ENCODE measurements at places on chromosomes 12 and 14.

DNA sequence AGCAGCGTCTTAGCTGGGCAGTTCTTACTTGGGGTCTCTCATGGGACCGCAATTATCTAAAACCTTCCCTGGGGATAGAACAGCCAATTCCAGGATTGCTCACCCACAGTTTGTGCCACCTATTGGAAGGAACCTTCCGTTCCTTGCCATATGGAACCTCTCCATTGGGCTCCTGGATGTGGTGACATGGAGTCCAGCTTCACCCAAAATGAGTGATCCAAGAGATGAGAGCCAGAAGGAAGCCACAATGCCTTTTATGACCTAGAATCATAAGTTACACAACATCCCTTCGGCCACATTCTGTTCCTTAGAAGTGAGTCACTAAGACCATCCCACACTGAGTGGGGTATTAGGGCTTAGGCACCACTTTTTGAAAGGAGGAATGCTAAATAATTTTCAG lies 164.4 kb downstream of the FBXL14 start:
- no peak for DNase-seq

- no peak for DNase-seq
Measured at GRCh38 chr14:92317511-92317910, 5.5 kb upstream of the SLC24A4 start.

- no peak for DNase-seq
Measured at GRCh38 chr12:59444932-59445331, 150.9 kb upstream of the SLC16A7 start.

GRCh38 chr12:76080729-76081415 lies 3.6 kb downstream of the NAP1L1 start:
- no peak for DNase-seq

DNA sequence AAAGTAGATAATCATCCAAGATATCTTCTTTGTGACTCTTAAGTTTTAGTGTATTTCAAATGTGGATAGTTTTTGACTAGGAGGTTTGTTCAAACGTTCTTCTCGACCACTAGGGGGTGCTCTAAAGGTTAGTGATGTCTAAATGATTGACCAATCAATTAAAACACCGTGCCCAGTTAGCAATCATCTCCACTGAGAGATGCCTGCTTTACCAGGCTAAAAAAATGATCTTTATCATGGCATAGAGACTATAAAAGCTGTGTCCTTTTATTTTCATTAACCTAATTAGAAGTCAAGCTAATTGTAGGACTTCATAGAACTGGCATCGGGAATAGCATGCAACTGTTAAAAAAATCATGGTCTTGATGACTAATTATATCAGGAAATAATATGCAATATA lies 153.9 kb downstream of the PRKCH start:
- DNase-seq = no peak

DNA sequence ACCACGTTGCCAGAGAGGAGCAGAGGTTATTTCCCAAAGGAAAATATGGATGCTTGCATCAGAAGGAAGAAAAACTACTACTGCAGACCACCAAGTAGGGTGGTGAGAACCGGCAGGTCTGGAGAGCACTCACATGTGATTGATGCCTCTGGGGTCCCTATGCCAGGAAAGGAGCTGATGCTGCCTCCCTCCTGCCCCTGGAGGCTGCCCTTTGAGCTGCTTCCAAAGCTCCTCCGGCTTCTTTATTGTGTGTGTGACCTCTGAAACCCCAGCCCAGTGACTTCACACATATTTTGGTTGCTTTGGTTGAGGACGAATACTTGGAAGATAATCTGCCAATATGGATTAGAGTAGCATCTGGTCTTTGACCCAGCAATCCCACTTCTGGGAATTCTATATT lies 133.4 kb downstream of the AACS start:
- DNase-seq = no peak

DNA sequence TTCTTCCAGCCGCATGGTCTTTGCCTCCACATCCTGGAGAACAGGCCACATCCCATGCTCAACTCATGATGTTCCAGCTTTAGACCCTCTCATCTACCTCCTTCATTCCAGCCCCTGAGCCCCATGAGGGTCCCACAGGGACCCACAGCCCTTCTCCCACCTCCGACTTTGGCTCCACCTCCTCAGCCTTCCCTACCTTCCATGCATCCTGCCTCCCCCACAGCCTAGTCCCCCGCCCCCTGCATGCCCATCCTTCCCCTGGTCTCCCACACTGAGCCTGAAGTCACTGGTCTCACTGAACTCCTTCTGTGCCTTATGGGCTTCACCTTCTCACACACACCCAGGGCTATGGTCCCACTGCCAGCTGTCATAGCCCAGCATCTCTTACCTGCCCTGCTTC lies 9.8 kb downstream of the RAPGEF3 start:
- DNase-seq = no peak

DNA sequence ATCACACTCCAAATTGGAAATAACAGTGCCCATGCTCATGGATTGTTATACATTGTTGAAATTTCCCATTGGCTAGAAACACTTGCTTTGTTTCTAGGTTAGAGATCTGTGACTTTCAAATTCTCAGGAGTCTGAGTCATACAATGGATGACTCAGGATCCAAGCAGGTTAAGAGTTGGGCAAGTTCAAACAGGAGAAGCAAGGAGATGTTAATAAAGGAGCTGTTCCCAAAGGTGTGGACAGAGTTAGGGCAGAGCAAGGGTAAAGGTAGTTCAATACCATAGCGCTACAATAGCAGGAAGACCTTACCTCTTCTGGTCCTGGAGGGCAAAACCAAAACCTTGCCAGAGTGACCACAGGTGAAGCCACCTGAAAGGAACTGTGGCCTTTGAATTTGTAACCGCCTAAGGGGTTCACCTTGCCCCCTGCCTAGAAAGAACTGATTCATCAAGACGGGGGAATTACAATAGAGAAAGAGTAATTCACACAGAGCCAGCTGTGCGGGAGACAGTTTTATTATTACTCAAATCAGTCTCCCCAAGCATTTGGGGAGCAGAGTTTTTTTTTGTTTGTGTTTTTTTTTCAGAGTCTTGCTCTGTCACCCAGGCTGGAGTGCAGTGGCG lies 4.2 kb upstream of the AMN1 start:
- no peak for DNase-seq

GRCh38 chr12:70660620-70661219 lies 23.5 kb upstream of the PTPRB start:
- DNase-seq = no peak

DNA sequence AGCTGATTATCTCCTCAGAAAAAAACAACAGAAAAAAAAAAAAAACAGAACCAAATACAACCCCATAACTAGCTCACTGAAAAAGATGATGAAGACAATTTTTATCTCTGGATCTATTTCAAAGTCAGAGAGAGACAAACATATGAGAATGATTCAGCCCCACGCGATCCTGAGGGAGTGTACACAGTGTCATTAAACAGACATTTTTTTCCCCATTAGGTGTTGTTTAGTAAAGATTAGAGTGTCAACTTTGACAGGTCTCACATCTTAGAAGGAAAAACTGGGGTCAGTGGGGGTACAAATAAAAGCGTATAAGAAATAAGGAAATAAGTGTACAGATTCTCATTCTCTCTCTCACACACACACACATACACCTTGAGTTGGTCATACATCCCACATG lies 635.4 kb downstream of the NRXN3 start:
- no peak for DNase-seq

- DNase-seq = no peak
Measured at GRCh38 chr14:24761141-24761540, 127.2 kb upstream of the GZMB start.

DNA sequence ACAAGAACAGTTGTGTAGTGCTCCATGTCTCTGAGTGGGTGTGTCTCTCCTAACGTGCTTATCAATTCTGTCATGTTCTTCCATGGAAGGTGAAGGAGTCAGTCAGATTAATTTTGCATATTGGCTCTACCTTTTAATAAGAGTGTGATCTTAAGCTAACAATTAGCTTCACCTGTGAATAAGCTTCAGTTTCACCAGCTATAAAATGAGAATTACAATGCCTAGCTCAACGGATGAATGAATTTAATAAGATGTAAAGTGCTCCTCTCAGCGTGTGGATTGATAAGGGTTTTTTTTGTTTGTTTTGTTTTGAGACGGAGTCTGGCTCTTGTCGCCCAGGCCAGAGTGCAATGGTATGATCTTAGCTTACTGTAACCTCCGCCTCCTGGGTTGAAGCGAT lies 32.7 kb downstream of the CCDC175 start:
- DNase-seq = no peak

DNA sequence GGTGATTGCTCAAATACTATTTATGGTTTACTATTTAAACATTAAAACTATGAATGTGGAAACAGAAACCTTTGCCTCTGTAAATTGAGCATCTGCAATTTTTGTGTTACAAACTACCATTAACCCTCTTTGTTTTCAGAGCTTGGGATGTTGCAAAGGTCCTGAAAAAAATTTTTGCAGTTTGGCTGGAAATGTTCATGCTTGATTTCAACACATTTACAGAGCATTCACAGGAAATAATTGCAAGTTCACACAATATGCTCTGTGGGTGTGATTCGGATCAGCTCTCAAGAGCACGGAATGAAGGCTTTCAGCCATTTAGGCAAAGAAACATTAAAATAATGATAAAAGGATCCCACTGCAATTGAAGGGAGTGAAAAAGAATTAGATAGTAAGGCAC lies 232.9 kb downstream of the ATP23 start:
- DNase-seq = no peak

DNA sequence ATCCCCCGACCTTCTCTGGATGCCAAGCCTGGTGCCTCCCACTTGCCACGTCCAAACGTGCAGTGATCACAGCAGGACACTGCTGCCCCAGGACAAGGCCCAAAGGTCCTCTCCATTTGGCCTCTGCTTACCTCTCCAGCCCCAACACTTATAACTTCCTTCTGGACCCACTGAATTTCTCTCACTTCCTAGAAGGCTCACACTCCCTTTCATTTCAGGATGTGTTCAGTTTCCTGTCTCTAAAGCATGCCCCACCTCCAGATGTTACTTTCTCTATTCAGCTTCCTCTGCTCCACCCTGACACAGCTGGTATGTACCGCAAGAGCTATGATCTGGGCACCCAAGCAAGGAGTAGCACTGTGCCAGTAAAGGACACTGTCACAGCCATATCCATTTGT lies 33.0 kb downstream of the CDKL1 start:
- DNase-seq = no peak

GRCh38 chr14:59297071-59297776 lies 108.8 kb downstream of the DAAM1 start:
- no peak for DNase-seq

DNA sequence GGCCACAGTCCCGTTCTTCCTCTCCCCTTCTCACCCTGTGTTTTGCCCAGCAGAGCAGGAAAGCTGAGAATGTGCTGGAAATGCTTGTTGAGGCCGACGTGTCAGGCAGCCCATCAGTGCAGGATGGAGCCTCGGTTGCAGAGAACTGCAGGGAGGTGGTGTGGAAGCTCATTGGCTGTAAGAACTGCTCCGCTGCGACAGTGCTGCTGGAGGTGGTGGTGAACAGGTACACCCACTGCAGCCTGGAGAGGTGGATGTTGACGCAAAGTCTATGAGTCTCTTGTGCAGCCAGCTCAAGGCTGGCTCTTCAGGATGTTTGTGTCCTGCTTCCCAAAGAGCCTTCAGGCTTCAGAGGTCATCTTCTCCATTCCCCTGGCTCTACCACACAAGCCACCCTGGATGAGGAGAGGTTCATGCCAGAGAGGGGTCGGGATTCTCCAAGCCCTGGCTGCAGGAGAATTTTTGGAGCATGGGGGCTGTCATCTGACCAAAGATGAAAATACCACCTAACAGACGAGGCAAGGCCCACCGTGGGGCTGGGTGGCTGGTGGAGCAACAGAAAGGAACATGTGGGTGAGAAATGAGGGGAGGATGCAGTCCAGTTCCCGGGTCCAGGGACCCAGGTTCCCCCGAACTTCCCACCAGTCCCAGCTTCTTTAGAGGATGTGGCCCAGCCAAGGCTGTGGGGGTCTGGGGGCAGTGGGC lies 174.1 kb upstream of the PRMT8 start:
- DNase-seq = no peak

DNA sequence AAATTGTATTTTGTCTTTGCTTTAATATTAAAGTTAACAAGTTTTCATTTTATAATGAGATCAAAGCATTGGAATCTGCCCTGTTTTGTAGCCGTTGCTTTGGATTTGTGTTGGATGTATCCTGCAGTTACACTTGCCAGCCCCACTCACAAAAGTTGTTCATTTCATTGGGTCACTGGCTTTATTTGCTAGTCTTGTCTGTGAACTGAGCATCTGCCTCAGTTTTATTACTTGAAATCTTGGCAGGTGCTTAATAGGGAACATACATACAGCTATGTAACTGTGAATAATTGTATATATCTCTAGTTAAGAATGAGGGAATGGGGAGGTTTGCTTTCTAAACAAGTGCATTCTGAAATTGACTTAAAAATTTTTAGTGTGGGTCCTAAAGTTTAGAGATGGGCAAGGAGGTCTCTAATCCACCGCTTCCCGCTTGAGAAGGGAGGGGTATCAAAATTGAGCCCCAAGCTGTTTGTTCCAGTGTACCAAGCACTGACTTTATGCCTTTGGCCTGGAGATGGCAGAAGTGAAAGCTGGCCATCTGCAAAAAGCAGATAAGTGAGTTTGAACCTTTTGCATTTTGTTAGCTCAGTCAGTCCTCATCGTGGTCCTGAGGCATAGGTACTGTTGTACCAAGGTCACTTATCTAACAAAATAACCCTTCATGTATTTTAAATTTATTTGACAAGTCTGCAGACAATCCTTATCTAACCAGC lies 9.3 kb downstream of the EIF5 start:
- no peak for DNase-seq

DNA sequence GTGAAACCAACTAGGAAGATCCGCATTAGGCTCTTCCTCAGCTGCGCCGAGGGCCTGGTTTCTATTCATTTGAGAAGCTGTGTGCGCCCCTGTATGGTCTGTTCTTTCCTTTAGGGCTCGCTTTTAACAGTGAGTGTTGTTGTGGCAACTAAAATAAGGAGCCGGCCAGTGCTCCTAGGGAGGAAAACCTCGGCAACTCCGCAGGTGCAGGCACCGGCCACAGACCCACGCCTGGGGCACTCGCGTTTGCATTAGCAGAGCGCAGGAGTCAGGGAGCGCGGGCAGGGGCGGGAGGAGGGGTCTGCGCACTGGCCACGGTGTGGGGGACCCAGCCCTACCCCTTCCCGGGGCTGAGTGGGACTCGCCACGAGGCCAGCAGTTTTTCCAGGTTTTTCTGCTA lies 50.5 kb downstream of the STX2 start:
- no peak for DNase-seq

- DNase-seq = no peak
Measured at GRCh38 chr12:119457271-119457670, 122.7 kb downstream of the CCDC60 start.

GRCh38 chr14:44428231-44428945 lies 78.7 kb downstream of the FSCB start:
- no peak for DNase-seq

DNA sequence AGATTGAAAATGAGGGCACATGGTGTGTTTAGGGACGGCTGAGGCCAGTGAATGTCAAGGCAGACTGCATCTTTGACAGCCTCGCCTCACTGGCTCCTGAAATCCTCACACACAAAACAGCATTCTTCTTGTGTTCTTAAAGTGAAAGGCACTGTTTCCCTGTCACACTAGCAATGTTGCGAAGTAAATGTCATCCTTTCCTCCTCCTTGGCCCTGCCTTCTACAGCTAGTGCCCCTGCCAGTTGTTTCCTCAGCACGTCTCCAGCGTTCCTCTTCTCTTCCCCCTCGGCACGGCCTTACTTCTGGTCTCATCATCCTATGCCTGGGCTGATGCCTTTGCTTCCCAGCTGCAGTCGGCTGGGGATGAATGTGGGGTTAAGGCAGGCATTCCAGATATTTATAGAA lies 129.4 kb upstream of the DNM1L start:
- DNase-seq = no peak
